Uterus (tissue), 4 donors: ENCODE measurements at places on chromosomes 12 and 14. TPM values are rescaled to one million over a fixed set of nuclear protein-coding genes. Genes with fewer than 3 reads are reported as not detected.
A peak's percentile ranks its signal among the peaks of the same experiment; 100 is the strongest.

Gene INTS13
- 34.9 TPM for total RNA-seq

- no peak for DNase-seq
- no peaks in the 10 kb centered on the region for H3K4me1 ChIP-seq
- H3K36me3 ChIP-seq = no peaks in the 10 kb centered on the region
- no peak overlapping the region for H3K27ac ChIP-seq
Observed at GRCh38 chr14:90730206-90730766, 85.9 kb downstream of the TTC7B start.

GRCh38 chr12:122421821-122422729 is at the start of gene CLIP1:
TSS of gene CLIP1 (minus strand) at chr12:122422669. CDS start at chr12:122380452, 42,217 bp downstream.
- DNase-seq = peak; percentile 60
- H3K36me3 ChIP-seq = no peaks in the 10 kb centered on the region

- no peaks in the 10 kb centered on the region for H3K36me3 ChIP-seq
- DNase-seq = no peak
- H3K27me3 ChIP-seq = no peaks in the 10 kb centered on the region
- H3K4me1 ChIP-seq = no peaks in the 10 kb centered on the region
- no peak overlapping the region for H3K27ac ChIP-seq
Observed at GRCh38 chr12:38949363-38949762, 44.0 kb upstream of the CPNE8 start.

DNA sequence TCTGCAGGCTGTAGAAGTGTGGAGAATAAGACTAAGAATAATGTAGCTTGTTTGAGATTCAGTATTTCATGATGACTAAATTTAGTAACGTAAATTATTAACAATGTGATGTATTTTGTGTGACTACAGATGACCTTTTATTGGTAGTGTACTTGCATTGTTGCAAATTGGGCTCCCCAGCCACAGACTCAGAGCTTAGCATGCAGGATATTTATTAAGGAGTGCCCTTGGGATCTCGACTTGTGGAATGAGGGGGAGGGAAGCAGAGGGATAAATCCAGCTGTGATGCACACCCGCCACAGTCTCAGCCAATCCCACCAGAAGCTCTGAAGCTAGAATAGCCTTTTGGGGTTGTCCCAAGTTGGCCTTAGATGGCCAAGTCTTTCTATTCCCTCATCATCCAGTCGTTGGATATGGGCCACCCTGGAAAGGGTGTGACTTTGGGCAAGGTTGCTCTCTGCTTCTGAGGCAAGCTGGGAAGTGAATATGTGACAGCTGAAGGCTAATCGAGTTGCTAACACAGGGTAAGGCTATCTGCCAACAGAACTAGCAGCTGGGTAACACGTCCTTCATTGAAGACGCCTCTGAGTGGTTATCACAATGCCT is 42.1 kb upstream of the USP44 start:
- no peak overlapping the region for H3K27ac ChIP-seq
- H3K4me3 ChIP-seq = no peak overlapping the region
- DNase-seq = no peak
- H3K27me3 ChIP-seq = no peaks in the 10 kb centered on the region
- H3K4me1 ChIP-seq = no peaks in the 10 kb centered on the region

Gene KCNH3
- 1.7 TPM for total RNA-seq

GRCh38 chr12:101939856-101940265 is 62.5 kb downstream of the DRAM1 start:
- no peaks in the 10 kb centered on the region for H3K36me3 ChIP-seq
- DNase-seq = peak; percentile 63
- H3K4me1 ChIP-seq = peaks cover 3% of the 10 kb centered on the region
- H3K27ac ChIP-seq = peak overlapping the region; percentile 75
- H3K27me3 ChIP-seq = no peaks in the 10 kb centered on the region
- no peak overlapping the region for H3K4me3 ChIP-seq

Gene CLEC6A
- total RNA-seq = not detected

- H3K27ac ChIP-seq = peak overlapping the region; percentile 64
- no peaks in the 10 kb centered on the region for H3K4me1 ChIP-seq
- H3K27me3 ChIP-seq = no peaks in the 10 kb centered on the region
- H3K4me3 ChIP-seq = no peak overlapping the region
- no peak for DNase-seq
Observed at GRCh38 chr12:27191531-27191930, 52.6 kb upstream of the STK38L start.

Gene TM9SF1
- 79.8 TPM for total RNA-seq

Gene TAS2R50
- 5.8 TPM for total RNA-seq

GRCh38 chr12:4034921-4035320 is 161.7 kb upstream of the PARP11 start:
- no peaks in the 10 kb centered on the region for H3K27me3 ChIP-seq
- DNase-seq = no peak
- no peaks in the 10 kb centered on the region for H3K36me3 ChIP-seq
- H3K4me3 ChIP-seq = no peak overlapping the region
- no peak overlapping the region for H3K27ac ChIP-seq
- H3K4me1 ChIP-seq = no peaks in the 10 kb centered on the region

GRCh38 chr12:108167974-108168373 is 38.9 kb downstream of the WSCD2 start:
- no peak for DNase-seq
- H3K27me3 ChIP-seq = no peaks in the 10 kb centered on the region
- H3K36me3 ChIP-seq = no peaks in the 10 kb centered on the region
- H3K4me3 ChIP-seq = no peak overlapping the region
- H3K4me1 ChIP-seq = no peaks in the 10 kb centered on the region

Gene ACOT4
- total RNA-seq = 0.61 TPM

DNA sequence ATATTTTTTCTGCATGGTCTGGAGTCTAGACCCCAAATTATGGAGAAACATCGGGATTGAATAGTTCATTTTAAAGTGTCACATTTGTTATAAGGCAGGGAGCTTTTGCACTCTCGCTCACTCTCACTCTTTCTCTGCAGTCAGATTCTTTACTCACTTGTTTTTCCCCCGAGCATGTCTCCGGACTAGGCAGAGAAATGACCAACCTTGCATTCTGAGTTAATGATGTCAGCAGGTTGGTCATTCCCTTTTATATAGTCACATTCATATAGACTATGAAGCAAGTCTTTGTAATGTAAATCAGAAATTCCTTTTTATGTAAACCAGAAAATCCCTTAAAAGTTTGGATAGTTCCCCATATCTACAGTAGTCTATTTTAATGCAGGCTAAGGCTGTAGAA is 4.1 kb downstream of the C12orf75 start:
- DNase-seq = no peak
- no peaks in the 10 kb centered on the region for H3K36me3 ChIP-seq
- H3K4me3 ChIP-seq = no peak overlapping the region
- H3K27ac ChIP-seq = no peak overlapping the region
- H3K4me1 ChIP-seq = no peaks in the 10 kb centered on the region
- no peaks in the 10 kb centered on the region for H3K27me3 ChIP-seq

Gene ZDHHC22
- not detected for total RNA-seq

- H3K27ac ChIP-seq = no peak overlapping the region
- no peak for DNase-seq
- no peaks in the 10 kb centered on the region for H3K27me3 ChIP-seq
- H3K36me3 ChIP-seq = no peaks in the 10 kb centered on the region
Observed at GRCh38 chr14:58291646-58292045, 6.7 kb upstream of the ARID4A start.

Gene TSHR
- total RNA-seq = not detected

DNA sequence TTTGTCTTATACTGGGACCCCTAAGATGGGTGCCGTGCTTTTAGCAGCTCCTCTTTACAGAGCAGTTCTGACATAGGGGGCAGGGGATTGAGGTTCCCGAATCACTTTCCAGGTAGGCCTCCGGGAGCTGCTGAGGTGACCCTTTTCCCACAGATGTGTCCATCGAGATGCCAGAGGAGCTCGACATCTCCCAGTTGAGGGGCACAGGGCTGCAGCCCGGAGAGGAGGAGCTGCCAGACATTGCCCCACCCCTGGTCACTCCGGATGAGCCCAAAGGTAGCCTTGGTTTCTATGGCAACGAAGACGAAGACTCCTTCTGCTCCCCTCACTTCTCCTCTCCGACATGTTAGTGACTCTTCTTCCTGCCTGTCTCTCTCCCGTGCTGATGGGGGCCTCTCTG is 4.3 kb upstream of the TPI1 start:
- no peak overlapping the region for H3K4me3 ChIP-seq
- H3K4me1 ChIP-seq = no peaks in the 10 kb centered on the region
- H3K27ac ChIP-seq = no peak overlapping the region
- no peak for DNase-seq

DNA sequence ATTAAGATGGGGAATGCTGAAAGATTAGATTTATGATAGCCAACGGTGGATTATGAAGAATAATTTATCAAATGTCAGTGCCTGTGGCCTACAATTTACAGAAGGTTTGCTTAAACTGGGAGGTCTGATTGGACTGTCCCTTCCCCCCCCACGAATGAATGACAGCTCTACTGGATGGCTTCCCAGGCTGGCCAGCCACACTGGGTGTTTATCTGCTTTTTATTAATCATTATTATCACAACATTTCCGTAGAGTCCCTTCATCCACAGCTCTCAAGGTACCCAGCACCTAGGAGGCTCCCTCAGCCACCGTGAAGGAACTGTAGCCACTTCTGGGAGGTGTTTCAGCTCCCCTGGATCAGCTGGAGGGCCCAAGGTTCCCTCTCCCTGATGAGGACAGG is 78.9 kb downstream of the ADCK1 start:
- no peaks in the 10 kb centered on the region for H3K27me3 ChIP-seq
- no peak overlapping the region for H3K27ac ChIP-seq
- H3K36me3 ChIP-seq = no peaks in the 10 kb centered on the region
- DNase-seq = no peak
- H3K4me1 ChIP-seq = no peaks in the 10 kb centered on the region

- H3K4me1 ChIP-seq = peaks cover 12% of the 10 kb centered on the region
- H3K4me3 ChIP-seq = no peak overlapping the region
- no peaks in the 10 kb centered on the region for H3K36me3 ChIP-seq
- H3K27ac ChIP-seq = no peak overlapping the region
Observed at GRCh38 chr12:111029732-111030131, 109.4 kb upstream of the MYL2 start.

Gene CCER1
- total RNA-seq = not detected

DNA sequence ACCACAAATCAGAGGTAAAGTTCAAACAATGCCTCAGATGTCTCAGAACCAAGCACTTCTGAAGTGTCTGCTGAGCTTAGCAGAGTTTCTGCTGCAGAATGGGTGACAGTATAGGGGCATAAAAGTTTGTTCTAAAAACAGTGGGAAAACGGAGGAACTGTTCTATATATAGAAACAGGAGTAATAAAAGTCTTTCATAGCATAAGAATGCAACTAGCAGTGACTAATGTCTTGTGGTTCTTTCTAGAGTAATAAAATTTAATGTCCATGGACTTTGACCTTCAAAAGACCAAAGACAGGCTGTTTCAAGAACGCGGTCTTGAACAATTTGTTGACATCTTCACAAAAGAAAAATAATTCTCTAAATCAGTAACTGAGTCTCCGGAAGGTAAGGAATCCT is 107.5 kb upstream of the FAR2 start:
- H3K27me3 ChIP-seq = no peaks in the 10 kb centered on the region
- no peak for DNase-seq
- H3K4me1 ChIP-seq = no peaks in the 10 kb centered on the region
- H3K36me3 ChIP-seq = no peaks in the 10 kb centered on the region
- H3K27ac ChIP-seq = peak overlapping the region; percentile 79

Gene IGF1
- 3.6 TPM for total RNA-seq

Gene SRRM4
- total RNA-seq = under 0.01 TPM

- peak; percentile 31 for DNase-seq
- peak within 1 kb of the TSS; percentile 28 for H3K4me3 ChIP-seq
- H3K27ac ChIP-seq = no peak within 1 kb of the TSS
- no peaks in the 10 kb centered on the region for H3K27me3 ChIP-seq
Observed at GRCh38 chr12:68932961-68933893, at the start of gene CPM. TSS of gene CPM (minus strand) at chr12:68933171. CDS start at chr12:68932837, 334 bp downstream.

Gene CCDC177
- total RNA-seq = not detected

Gene DENND5B
- 37.0 TPM for total RNA-seq

DNA sequence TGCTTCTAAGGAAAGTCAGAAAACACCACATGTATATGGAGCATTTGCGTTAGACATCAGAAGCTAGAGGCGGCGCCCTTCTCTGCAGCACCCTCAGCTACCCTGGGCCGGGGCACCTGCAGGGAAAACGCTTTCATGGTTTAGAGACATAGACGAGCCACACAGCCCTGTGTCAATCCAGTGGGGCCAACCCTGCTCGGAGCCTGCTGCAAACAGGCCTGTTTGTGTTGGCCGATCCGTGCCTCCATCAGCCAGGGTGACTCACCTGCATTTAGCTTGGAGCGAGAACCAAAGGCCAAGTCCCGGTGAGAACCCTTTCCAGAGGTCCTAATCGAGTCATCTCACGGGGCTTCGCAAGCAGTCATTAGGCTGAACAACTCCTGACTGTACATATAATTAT is 19.5 kb upstream of the FZD10 start:
- no peak overlapping the region for H3K4me3 ChIP-seq
- H3K27ac ChIP-seq = no peak overlapping the region
- no peaks in the 10 kb centered on the region for H3K27me3 ChIP-seq
- no peaks in the 10 kb centered on the region for H3K4me1 ChIP-seq
- H3K36me3 ChIP-seq = no peaks in the 10 kb centered on the region

DNA sequence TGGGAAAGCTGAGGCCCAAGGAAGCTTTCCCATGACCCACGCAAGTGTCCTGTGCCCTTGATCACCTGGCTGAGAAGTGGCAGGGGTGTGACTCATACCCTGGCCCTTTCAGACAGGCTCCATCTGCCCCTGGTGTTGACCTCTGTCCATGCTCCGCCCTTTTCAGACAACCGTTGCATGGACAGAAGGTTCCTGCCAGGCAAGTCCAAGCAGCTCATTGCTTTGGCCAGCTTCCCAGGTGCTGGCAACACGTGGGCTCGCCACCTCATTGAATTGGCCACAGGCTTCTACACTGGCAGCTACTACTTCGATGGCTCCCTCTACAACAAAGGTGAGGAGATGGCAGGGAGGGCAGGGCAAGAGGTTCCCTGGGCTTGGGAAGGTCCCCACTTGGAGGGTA is 103.5 kb downstream of the WSCD2 start:
- H3K27ac ChIP-seq = no peak overlapping the region
- H3K4me3 ChIP-seq = no peak overlapping the region
- H3K36me3 ChIP-seq = no peaks in the 10 kb centered on the region
- no peaks in the 10 kb centered on the region for H3K4me1 ChIP-seq
- no peaks in the 10 kb centered on the region for H3K27me3 ChIP-seq

Gene GZMB
- not detected for total RNA-seq

GRCh38 chr12:72346363-72346944 is 74.3 kb downstream of the TRHDE start:
- H3K27me3 ChIP-seq = no peaks in the 10 kb centered on the region
- H3K36me3 ChIP-seq = no peaks in the 10 kb centered on the region
- no peak overlapping the region for H3K27ac ChIP-seq
- no peaks in the 10 kb centered on the region for H3K4me1 ChIP-seq
- H3K4me3 ChIP-seq = no peak overlapping the region

Gene RNASE7
- total RNA-seq = not detected

Gene CMKLR1
- 9.7 TPM for total RNA-seq

- no peak overlapping the region for H3K4me3 ChIP-seq
- H3K4me1 ChIP-seq = peaks cover 25% of the 10 kb centered on the region
- H3K27me3 ChIP-seq = no peaks in the 10 kb centered on the region
- no peak for DNase-seq
- H3K36me3 ChIP-seq = no peaks in the 10 kb centered on the region
- H3K27ac ChIP-seq = peak overlapping the region; percentile 90
Observed at GRCh38 chr12:1972260-1972659, 32.0 kb downstream of the DCP1B start.
